ENCODE measurements at places on chromosomes 16 and 17.

GRCh38 chr16:14400285-14400977 is 229.6 kb downstream of the PARN start:
- DNase-seq: no peak

- DNase-seq: peak; percentile 45
These were observed 28.3 kb downstream of the TTC19 start for GRCh38 chr17:16027708-16028584.

DNA sequence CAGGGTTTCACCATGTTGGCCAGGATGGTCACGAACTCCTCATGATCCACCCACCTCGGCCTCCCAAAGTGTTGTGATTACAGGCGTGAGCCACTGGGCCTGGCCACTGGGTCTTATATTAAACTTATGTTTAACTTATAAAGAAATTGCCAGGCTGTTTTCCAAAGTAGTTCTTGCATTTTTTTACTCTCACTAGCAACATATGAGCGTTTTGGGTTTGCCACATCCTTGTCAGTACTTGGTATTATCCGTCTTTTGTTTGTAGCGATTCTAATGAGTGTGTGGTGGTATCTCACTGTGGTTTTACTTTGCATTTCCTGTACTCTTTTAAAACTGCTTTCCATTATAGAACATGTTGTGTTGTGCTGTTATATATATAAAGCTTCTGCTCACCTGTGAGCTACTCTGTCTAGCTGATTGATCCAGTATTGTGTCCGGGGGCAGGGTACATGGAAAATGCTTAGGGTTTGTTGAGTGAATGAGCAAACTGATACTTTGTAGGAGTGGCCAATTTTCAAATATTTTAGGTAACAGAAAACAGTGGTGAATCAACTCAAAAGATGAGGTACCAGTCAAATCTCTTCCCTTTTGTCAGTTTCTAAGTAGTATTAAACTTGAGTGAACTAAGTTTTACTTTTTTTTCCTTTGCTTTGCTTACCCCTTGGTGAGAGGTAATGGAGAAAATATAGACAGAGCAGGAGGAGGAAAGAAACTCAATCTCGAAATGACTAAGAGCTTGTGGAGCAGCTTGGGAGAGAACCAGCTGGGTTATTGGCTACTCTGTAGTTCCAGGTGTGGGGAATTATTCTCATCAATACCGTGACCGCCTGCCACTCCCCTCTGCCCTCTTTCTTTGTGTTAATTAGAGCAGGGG is 75.8 kb downstream of the PITPNC1 start:
- DNase-seq: no peak

DNA sequence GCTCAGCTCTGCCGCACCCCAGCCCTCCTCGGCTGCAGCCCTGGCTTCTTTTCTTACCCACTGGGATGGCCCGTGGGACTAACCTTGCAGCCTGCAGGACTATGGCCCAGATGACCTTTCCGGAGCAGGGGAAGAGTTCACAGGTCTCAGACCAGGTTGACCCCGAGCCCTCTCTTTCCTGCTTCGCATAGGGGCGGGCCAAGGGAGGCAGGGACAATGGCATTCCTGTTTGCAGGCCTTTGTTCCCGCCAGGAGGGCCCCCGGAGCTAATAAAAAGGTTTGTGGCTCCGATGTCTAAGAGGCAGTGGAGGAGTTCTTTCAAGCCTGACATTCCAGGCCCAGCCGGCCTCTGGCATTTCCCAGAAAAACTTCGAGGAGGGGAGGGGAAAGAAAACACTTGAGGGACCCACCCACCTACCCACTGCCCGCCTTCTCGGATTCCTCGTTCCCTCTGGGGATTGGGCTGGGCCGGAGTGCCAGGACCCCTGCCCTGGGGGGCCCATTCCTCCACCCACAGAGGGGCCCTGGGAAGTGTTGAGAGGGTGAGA is 5.8 kb upstream of the SOCS3 start:
- no peak for DNase-seq

DNA sequence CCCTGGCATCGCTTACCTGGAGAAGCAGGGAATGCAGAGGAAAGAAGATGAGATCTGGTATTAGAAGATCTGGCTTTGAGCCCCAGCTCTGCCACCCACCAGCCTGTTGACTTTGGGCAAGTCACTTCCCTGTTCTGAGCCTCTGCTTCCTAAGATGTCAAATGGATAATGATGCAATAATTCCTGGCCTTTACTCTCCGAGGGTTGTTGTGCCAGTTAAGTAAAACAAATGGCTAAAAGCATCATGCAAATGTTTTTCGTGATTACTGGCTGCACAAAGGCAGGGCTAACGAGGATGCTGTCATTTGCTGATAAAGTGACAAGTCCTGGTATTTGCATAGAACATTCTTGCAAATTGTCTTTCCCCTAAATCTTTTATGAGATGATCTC is 1.3 kb upstream of the ZNF821 start:
- DNase-seq: no peak

DNA sequence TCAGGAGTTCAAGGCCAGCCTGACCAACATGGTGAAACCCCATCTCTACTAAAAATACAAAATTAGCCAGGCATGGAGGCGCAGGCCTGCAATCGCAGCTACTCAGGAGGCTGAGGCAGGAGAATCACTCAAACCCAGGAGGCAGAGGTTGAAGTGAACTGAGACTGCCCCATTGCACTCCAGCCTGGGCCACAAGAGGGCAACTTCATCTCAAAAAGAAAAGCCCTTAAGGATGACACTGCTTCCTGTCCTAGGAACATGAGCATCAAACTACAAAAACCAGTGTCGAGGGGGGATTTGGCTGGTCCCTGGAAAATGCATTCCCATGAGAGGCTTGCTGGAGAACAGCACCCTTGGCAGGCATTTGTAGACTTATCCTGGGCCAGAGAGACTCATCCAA is 449.5 kb upstream of the PSMD7 start:
- DNase-seq: no peak

GRCh38 chr16:56343661-56344517 is 81.5 kb downstream of the AMFR start:
- peak; percentile 88 for DNase-seq

- DNase-seq: no peak
These were observed 2.5 kb upstream of the CEP295NL start for GRCh38 chr17:78905541-78905940.

DNA sequence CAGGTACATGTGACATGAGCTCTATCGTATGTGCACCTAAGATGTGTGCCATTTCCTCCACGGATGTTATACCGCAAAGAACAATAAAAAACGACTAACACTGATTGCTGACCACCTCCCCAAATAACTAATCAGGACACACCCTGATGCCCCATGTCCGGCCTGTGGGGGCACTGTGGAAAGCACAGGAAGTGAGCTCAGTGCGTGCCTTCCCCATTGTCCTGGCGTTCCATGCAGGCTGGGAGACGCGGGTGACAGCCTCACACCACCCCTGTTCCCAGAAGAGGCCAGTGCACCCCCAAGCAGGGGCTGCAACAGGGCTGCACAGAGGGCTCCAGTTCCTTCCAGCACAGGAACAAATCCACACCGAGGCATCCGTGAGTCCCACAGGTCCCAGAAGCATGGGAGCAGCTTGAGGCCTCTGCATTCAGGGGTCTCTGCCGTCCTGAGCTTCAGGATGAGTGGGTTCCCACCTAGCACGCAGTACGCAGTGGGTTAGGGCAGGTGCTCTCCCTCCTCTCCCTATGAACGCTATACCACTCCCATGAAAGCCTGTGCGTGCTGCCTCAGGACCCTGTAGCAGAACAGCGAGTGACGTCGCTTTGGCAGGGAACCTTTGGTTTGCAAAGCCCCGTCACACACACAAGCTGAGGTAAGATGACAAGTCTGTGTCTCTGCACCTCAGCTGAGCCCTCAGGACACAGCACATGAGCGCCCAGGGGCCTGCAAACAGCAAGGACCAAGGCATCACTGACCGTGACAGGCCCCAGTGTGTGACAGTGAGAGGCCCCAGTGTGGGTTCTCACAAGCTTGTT is 117.7 kb downstream of the ZNF778 start:
- no peak for DNase-seq

DNA sequence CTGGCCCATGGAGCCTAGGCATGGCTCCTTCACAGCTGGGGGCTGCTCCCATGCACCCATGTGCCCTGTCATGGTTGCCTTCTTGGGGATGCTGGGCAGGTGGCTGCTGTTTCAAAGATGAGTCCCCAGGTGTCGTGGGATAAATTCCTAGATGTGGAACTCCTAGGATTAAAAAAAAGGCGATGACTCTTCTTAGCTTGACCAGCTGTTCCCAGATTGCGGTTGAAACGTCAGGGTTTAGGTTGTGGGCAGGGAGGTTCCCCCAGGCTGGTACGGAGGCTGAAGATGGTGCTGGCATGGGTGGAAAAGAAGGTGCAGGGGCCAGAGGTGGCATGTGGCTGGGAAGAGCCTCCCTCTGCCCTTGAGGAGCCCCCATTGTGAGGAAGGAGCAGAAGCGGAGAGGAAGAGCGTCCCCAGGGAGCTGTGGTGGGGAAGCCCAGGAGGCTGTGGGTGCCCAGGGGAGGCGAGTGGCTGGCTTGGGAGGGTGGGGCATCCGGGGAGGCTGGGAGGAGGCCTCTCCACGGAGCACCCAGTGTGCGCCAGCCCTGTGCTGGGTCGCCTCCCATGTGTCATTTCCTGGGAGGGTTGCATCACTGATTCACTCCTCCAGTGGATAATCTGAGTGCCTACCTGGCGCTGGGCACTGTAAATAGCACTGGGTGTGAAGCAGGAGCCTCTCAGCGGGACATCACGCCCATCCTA is 7.5 kb upstream of the KCNJ12 start:
- peak; percentile 83 for DNase-seq

DNA sequence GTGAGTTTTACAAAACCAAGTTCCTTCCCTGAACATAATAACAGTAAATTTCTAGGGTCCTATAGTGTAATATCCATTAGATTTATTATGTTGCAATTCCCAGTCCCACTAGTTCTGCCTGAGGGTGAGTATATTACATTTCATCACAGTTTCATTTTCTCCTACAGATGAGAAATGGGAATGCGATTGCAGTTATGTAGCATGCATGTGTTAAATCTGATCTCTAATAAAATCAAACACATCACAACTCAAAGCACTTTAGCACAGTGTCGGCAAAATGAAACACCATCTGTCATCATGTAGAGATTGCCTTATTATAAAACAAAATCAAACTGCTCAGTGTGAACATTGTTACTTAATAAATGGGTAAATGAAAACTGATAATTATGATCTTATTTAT is 180.5 kb upstream of the TOX3 start:
- DNase-seq: no peak

DNA sequence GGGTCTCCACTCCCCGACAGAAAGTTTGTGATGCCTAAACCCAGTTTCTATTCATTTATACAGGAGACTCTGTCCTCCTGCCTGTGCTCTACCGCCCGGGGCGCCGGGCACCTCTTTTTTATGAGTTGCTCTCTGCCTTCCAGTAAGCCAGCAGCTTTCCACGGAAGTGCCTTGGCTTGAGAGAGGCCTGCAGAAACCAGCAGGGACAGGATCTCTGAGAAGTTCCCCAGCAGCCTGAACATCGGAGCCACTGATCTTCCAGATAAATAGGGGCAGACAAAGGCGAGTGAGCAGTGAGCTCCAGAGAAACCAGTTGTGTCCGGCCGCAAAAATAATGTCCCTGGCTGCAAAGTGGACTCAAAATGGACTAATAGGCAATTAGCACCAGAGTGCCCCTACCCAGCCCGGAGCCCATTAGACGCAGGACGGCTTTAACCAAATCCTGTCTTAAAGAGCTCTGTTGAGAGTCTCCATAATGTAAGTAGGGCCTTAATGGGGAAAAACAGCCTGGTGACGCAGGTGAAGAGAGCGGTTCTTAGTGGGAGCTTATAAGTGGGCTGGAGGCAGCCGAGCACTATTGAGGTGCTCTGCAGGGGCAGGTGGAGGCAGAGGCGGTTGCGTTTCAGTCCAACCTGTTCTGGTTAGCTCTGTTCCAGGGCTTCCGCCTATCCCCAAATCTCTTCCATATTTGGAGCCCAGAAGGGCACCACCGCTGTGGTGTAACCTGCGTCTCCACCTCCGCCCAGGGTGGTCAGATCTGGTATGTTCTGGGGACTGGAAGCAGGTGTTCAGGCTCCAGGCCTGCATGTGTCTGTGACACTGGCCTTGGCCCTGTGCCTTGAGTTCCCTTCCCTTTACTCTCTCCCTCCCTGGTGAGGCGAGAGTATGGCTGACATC is 74.1 kb downstream of the NT5M start:
- no peak for DNase-seq

DNA sequence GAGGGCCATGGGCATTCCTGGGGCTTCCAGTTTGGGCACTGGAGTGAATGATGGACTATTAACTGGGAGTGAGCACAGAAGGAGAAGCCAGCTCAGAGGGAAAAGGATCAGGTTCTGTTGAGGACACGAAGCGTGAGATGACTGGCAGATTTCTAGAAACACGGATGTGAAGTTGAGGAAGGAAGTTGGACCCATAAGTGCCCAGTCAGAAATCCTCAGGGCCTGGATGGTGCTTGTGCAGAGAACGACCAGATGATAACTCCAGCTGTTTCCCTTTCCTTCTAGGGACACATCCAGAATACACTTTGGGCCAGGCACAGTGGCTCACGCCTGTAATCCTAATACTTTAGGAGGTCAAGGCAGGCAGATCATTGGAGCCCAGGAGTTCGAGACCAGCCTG is 23.3 kb upstream of the ANKRD40CL start:
- DNase-seq: no peak

GRCh38 chr17:65121916-65122806 is 15.0 kb upstream of the RGS9 start:
- no peak for DNase-seq

DNA sequence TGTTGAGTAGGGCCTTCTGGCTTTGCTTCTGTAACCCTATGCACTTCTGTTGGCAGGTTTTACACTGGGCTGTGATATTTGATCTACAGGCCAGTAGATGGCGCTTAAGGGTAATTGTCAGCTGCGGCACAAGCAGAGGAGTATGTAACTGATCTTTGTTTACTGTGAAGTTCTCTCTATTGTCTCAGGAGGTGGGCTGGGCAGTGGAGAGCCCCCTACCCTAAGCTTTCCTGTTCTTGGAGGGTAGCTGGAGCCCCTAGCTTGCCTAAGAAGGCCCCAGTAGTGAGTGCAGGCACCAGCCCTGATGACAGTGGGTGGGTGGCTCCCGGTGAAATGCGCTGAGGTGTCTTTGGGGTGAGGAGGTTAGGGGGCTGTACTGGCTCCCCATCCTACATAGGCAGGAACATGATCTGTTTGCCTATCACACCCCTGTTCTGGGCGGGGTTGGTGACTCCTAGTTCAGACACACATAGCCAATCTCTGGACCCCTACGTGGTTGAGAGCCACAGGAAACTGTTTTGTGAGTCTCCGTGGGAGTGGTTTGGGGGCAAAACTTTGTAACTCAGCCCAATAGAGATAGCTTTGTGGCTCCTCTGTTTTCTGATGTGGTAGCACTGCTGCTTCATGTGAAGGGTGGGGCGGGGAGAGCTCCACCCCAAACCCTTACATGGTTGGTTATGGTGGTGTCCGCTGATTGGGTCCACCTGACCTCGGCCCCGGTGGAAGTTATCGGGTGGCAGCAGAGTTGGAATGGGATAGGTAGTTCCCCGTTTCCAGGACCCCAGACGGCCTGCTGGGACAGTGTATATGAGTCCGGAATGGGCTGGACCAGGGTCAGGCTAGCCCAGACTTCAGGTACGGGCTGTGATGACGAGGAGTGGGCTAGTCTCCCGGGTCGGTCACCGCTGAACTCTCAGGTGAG is 60.4 kb downstream of the SLFN11 start:
- DNase-seq: no peak

Measured in H54 (cell line).